Panc1 (cell line): ENCODE measurements at places on chromosomes 7 and 10.

- peak; percentile 92 for DNase-seq
Measured at GRCh38 chr10:100433253-100434240, 29.3 kb upstream of the WNT8B start.

DNA sequence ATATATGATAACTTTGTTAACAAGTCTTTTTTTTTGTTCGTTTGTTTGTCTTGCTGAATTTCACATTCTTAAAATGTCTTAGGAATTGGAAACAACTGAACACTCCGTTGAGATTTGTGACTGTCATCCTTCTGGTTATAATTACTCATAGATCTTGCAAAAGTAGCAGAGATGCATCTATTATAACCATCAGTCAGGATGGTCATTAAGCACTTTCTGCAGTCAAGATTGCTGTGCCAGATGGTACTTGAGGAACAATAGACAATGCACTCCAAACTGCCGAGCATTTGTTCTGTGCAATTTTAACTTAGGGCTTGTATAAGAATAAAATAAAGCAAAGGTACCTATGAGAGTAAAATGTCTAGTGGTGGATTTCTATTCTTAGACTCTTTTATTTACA, 710.1 kb upstream of the KCND2 start:
- DNase-seq, result no peak

GRCh38 chr10:70055550-70055949, 2.9 kb downstream of the MACROH2A2 start:
- DNase-seq, result no peak

DNA sequence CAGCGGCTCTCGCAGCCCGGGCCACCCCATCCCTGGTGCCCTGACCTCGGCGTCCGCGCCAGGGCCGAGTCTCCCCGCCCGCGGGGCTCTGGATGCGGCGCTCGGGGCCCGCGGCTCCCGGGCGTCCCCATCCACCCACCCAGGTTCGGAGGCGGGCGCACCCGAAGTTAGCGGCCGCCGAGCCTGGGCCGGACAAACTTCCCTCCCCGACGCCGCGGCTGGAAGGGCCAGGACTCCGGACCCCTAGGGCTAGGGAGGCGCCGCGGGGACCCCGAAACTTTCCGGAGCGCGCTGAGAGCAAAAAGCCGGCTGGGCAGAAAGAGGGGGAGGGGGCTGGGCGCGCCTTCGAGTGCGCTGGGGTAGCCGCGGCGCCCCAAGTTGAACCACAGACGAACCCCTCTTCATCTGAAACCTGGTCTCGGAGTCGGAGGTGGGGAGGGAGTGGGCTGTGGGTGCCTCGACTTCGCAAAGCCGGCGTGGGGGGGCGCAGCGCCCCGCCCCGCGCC, 3.7 kb upstream of the ELFN1 start:
- DNase-seq, result no peak

DNA sequence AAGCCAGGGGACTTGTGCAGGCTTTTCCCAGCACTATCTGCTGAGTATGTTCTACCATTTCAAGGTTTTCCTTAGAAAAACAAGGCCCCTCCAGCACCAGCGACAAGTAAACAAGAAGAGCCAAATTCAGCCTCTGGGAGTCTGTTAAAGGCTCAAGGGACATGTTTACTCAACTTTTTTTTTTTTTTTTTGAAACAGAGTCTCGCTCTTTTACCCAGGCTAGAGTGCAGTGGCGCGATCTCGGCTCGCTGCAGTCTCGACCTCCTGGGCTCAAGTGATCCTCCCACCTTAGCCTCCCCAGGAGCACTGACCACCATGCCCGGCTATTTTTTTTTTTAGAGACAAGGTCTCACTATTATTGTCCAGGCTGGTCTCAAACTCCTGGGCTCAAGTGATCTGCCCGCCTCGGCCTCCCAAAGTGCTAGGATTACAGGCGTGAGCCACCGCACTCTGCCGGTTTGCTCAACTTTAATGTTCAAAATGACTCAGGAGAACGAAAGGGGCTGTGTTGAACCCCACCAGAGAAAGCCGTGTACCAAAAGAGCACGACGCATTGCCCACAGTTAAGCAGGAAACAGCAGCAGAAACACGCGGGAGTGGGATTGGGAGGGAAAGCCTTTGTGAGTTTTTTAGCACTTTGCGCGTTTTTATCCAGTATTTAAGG, 772 bp downstream of the PRDX3 start:
- no peak for DNase-seq

GRCh38 chr10:123995461-123996131, 97.8 kb downstream of the CHST15 start:
- peak; percentile 56 for DNase-seq

DNA sequence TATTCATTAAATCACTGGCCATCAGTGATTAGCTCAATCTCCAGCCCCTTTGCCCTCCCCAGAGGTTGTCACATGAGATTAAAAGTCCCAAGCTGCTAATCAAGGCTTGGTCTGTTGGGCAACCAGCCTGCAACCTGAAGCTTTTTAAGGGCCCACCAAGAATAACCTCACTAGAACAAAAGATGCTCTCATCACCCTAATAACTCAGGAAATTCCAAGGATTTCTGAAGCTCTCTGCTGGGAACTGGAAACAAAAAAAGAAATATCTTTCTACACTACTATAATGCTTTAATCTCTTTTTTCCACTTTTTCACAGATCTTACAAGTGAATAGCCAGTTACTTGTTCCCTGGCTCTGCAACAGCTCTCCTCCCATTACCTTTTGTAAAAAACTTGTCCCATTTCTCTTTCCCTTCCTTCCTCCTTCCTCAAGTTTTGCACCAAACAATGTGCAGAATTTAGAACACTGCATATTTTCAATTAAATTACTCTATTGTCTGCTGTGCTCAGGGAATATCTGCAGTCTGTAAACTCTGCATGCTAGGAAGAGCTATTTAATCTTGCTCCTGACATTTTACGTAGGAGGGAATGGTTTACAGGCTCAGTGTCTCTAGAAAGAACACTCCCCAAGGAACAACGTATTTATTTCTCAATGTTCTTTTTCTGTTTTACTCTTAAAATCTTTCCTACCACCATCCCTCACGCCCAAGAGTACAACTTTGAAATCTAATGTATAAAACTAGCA, 169.1 kb downstream of the IMMP2L start:
- no peak for DNase-seq

GRCh38 chr7:17320102-17320497, 21.6 kb downstream of the AHR start:
- no peak for DNase-seq

GRCh38 chr10:95782318-95782717, 26.4 kb downstream of the ENTPD1 start:
- DNase-seq, result no peak

GRCh38 chr7:24113506-24113905, 170.5 kb upstream of the NPY start:
- DNase-seq, result no peak

- no peak for DNase-seq
Measured at GRCh38 chr7:1961701-1962276, 271.0 kb downstream of the MAD1L1 start.

DNA sequence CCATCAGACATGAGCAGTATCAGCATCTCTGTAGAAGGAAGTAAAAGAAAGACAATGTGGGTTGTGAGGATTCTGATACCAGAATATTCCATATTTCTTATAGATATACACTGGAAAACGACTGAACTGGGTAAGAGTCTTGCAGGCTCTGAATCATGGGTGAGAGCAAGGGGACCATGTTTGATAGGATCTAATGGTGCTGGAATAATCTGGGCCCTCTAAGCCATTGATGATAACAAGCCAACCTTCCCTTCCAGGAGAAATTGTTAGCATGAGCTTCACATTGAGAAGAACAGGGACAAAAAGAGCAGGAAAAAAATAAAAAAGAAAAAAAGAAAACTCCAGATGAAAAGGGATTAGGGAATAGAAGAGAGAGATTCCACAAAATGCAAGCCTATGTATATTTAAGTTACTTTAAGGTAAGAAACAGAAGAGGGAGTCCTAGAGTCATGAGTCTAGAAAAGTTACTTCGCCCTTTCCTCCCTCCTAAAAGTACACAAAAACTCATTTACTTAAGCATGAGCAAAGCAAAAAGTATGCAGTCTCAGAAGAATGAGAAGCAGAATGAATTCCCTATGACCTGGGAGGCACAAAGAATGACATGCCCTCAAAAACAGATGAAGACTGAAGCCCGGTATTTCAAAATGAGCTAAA, 181.9 kb downstream of the TMEM26 start:
- peak; percentile 80 for DNase-seq

- no peak for DNase-seq
Measured at GRCh38 chr7:30041526-30042269, 13.5 kb downstream of the PLEKHA8 start.

DNA sequence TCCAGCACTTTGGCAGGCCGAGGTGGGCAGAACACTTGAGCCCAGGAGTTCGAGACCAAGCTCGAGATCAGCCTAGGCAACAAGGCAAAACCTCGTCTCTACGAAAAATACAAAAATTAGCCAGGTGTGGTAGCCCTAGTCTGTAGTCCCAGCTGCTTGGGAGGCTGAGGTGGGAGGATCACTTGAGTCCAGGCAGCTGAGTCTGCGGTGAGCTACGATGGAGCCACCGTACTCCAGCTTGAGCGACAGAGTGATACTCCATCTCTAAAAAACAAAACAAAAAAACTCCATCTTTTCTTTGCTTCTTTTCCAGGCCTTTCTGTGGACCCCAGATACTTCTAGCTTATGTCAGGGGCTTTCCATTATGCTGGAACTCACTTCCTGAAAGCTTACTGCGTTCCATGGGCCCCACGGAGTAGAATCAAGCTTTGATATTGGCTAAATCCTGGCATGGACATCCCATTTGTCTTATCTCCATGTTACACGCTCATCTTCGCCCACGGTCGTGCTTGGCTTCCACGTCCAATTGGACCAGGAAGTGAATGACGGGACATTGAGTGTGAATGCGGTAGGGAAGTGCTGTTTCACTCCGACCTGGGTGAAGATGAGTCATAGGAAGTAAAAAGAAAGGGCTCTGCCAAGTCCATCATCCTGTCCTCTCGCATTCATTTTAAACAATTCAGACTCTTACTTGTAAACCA, 45.7 kb downstream of the FAM171A1 start:
- DNase-seq, result no peak

- no peak for DNase-seq
Measured at GRCh38 chr7:45240273-45240771, 82.7 kb downstream of the RAMP3 start.

- no peak for DNase-seq
Measured at GRCh38 chr7:801940-802381, 30.3 kb upstream of the SUN1 start.

DNA sequence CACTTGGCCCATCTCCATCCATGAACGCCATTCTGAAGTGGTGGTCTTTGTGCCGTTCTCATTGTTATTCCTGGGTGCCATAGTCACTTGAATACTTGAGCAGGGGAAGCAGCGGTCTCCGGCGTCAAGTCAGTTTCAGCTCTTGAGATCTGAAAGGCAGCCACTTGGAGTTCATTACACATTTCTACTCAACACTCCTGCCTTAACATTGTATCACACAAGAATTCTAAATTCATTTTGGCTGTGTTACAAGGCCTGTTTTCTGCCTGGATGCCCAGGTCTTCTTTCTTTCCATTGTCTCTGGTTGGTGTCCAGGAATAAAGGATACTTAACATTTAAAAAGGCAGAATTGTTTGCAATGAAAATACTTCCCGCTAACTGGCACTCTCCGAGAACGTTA, 69.0 kb upstream of the RAB11FIP2 start:
- DNase-seq, result no peak

- no peak for DNase-seq
Measured at GRCh38 chr10:96743988-96744585, 23.8 kb upstream of the PIK3AP1 start.

- DNase-seq, result no peak
Measured at GRCh38 chr10:103683851-103684250, 171.5 kb downstream of the SH3PXD2A start.

- DNase-seq, result no peak
Measured at GRCh38 chr10:6170638-6171037, 32.1 kb upstream of the PFKFB3 start.

DNA sequence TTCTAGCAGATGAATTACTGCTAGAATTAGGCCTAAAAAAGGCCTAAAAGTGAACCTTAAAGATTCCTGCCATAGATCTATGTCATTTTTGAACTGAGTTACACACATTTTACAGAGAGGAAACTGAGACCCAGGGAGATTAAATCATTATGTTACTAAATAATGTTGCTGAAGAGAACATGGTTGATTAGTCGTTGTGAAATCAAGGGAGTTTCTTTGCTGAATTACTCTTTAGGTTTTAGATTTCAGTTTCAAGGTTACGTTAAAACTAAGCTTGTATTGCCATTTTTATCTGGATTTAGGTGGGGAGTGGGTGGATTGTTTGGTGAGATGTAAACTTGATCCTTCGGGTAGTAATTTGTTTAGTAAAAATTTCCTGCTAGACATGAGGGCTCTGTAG, 21.3 kb downstream of the CDK14 start:
- DNase-seq, result no peak

DNA sequence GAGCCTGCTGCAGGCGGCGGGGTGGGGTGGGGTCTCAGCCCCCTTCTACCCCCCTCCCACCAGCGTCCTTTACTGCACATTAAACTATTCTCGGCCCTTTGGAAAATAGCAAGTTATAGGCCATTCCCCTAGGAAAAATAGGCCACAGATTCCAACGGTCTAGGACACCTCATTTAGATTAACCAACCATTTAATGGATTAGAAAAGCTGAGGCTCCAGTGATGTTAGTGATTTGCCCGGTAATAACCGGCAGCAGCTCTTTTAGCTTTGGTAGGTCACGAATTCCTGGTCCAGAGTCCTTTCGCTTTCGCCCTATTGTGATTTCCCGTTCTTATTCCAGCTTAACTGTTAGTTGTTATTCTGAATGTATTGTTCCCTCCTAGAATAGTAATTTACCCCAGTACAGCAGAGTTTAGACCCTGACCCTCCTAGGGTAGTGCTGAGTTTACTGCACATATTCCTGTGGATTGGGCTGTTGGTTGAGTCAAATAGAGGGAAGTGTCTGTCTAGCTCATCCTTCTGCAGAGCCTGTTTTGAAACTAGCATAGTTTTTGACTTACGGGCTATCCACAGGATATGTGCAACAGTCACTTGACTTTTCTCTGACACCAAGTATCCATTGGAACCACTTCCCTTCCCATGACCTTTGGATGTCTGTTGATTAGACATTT, 754 bp downstream of the GSTO1 start:
- no peak for DNase-seq

- no peak for DNase-seq
Measured at GRCh38 chr10:107443326-107443725, 278.8 kb upstream of the SORCS1 start.

DNA sequence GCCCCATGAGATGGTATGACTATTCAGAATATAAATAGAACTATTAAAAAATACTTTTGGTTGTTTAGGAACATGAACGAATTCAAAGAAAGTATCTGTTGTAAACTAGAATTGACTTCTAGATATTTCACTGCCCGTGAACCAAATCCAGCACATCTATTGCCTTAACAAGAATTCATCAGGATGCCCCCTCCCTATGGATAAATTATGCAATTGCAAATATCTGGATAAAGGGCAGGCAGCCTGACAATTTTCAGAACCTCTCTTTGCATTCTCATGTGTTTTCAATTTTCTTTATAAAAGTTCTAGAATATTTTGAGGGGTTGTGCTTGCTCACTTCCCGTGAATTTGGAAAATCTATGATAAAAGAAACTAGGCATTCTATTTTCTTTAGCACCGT, 822.1 kb upstream of the SORCS1 start:
- no peak for DNase-seq

DNA sequence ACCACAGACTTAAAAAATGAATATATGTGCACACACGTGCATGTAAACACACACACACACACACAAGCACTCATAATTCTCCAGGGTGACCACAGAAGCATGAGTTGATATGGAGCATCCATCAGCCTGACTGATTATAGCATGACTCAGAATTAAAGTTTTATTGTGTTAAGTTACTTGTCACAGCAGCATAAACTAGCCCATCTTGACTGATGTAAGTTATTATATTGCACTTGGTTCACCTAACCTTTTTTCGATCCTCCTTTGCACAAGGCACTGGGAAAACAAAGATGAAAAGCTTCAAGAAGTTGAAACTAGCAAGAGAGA, 18.8 kb upstream of the SLC35G1 start:
- no peak for DNase-seq
